ENCODE measurements at places on chromosomes 6 and 20.

DNA sequence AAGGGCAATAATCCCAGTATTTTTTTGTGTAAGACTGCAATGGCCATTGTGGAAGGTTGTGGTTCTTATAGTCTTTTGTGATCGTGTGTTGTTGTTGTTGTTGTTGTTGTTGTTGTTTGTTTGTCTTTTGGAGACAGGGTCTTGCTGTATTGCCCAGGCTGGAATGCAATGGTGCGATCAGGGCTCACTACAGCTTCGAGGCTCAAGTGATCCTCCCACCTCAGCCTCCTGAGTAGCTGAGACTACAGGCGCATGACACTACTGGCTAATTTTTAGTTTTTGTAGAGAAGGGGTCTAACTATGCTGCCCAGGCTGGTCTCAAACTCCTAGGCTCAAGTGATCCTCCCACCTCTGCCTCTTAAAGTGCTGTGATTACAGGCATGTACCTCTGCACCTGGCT is 3.5 kb upstream of the GSTA4 start:
- H3K4me1 ChIP-seq = no peaks in the 10 kb centered on the region
- H3K4me3 ChIP-seq = no peak overlapping the region
- H3K27ac ChIP-seq = no peak overlapping the region
- H3K36me3 ChIP-seq = no peaks in the 10 kb centered on the region
- no peaks in the 10 kb centered on the region for H3K27me3 ChIP-seq

DNA sequence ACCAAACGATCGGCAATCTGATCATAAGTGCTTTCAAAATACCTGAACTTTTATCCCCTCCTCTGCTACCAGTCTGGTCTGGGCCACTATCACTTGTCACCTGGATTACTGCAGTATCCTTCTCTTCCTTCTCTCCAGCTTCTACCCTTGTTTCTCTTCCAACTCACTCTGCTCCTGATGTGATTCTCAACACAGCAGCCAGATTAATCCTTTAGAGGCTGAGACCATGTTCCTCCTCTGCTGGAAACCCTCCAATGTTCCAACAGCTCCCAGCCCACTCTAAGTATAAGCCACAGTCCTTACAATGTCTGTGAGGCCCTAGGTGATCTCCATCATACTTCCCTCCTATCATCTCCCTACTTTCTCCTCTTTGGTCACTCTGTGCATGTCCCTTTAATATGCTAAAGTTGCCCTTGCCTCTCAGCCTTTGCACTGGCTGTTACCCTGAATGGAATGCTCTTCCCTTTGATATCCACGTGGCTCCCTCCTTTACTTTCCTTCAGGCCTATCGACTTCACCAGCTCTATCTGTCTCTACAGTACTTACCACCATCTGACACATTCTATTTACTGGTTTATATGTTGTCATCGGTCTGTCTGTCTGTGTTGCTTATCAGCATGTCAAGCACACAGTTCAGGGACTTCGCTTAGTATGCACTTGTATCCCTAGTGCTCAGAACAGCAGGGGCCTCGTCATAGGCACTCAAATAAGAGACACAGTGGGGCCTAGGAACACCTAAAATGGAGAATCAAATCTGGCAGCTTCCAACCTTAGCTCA is 35.0 kb upstream of the RNF24 start:
- DNase-seq = no peak
- H3K36me3 ChIP-seq = no peaks in the 10 kb centered on the region
- no peak overlapping the region for H3K4me3 ChIP-seq
- H3K27me3 ChIP-seq = no peaks in the 10 kb centered on the region

DNA sequence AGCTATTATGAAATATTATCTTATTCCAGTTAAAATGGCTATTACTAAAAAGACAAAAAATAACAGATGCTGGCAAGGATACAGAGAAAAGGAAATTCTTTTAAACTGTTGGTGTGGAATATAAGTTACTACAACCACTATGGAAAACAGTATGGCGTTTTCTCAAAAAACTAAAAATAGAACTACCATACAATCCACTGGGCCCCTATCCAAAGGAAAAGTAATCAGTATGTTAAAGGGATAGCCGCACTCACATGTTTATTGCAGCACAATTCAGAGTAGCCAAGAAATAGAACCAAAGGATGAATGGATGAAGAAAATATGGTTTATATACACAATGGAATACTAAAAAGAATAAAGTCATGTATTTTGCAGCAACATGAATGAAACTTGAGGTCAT is 303.8 kb upstream of the ECI2 start:
- H3K27ac ChIP-seq = no peak overlapping the region
- H3K27me3 ChIP-seq = no peaks in the 10 kb centered on the region
- H3K4me3 ChIP-seq = no peak overlapping the region
- no peak for DNase-seq
- H3K36me3 ChIP-seq = no peaks in the 10 kb centered on the region

GRCh38 chr6:168576388-168576787 is 135.4 kb downstream of the SMOC2 start:
- no peak for DNase-seq
- H3K36me3 ChIP-seq = no peaks in the 10 kb centered on the region
- H3K4me1 ChIP-seq = no peaks in the 10 kb centered on the region
- H3K27me3 ChIP-seq = no peaks in the 10 kb centered on the region
- no peak overlapping the region for H3K4me3 ChIP-seq

GRCh38 chr20:6768228-6769140 is 998 bp downstream of the BMP2 start:
- no peaks in the 10 kb centered on the region for H3K27me3 ChIP-seq
- peaks cover 21% of the 10 kb centered on the region for H3K4me1 ChIP-seq
- peak overlapping the region; percentile 53 for H3K27ac ChIP-seq
- DNase-seq = peak; percentile 46

DNA sequence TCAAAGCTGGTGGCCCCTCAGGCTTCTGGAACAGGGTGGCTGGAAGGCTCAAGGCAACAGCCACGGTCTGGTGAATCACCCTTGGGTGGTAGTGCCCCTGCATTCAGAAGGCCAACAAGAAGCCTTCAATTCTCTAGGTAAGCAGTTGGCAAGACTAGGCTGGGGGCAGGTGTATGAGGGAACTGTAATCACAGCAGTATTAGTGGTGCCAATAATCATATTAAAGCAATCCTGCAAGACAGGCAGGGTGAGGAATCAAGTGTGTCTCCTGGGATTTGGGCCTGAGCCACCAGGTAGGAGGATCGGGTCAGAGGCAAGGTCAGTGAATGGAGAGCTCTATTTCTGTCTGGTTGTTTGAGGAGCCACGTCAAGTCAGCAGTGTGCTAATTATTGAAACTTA is 24.9 kb upstream of the SCUBE3 start:
- no peak overlapping the region for H3K27ac ChIP-seq
- DNase-seq = no peak
- H3K4me1 ChIP-seq = peaks cover 20% of the 10 kb centered on the region
- no peaks in the 10 kb centered on the region for H3K36me3 ChIP-seq

DNA sequence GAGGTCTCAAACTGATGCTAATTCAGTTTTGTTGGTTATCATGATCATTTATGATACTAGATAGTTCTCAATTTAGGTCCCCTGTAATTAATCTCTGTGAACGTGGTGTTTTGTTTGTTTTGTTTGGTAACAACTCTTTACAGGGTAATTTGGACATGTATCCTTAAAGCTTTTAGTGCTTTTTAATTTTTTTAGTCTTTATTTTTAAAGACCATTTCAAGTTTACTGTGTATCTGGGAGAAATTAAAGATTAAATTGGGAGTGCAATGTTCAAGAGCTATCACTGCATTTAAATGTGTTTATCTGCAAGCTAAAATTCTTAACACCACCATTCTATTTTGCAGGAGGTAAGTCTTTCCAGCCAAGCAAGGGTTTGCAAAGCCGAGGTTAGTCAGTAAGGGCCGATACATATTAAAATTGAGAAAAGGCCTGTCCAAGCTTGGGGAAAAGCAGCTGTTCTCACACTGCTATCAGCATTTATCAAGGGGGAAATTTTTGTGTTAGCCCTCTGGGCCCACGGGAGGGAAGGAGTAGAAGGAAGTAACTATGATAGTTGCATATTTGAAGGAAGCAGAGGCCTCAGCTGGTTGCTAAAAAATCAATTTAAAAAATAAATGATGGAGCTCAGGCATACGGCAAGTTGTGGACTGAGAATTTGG is 59.3 kb upstream of the ZNF217 start:
- H3K27ac ChIP-seq = peak overlapping the region; percentile 40
- no peaks in the 10 kb centered on the region for H3K36me3 ChIP-seq
- DNase-seq = no peak
- no peaks in the 10 kb centered on the region for H3K27me3 ChIP-seq

GRCh38 chr6:50056242-50056641 is 6.5 kb upstream of the DEFB112 start:
- H3K4me1 ChIP-seq = no peaks in the 10 kb centered on the region
- H3K4me3 ChIP-seq = no peak overlapping the region
- H3K27ac ChIP-seq = no peak overlapping the region
- H3K27me3 ChIP-seq = no peaks in the 10 kb centered on the region

DNA sequence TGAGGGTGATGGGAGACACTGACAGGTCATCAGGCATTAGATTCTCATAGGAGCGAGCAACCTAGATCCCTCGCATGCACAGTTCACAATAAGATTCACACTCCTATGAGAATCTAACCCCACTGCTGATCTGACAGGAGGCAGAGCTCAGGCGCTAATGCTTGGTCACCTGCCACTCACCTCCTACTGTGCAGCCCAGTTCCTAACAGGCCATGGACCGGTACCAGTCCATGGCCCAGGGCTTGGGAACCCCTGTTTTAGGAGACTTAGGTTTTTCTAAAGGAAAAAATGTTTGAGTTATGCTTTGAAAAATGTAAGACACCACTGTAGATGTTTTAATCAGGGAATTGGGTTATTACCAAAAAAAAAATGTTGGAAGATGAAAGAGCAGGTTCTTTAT is 6.7 kb downstream of the HLA-E start:
- H3K36me3 ChIP-seq = peaks cover 3% of the 10 kb centered on the region
- no peak overlapping the region for H3K4me3 ChIP-seq
- no peak for DNase-seq

DNA sequence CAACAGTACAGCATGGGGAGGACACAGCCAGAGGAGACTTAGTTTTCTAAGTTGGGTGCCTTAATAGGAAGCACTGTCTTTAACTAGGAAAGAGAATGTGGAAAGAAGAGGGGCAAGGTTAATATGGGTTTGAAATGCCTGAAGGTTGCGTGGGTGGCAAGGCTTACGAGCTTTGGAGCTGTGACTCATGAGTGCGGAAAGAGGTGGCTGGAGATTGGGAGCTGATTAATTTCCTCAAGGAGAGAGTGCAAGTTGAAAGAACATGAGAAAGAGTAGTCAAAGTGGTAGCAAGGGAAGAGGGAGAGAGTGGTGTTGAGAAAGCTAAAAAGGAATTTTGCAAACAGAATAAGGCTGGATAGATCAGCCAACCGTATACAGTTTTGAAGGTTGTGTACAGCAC is 315.1 kb upstream of the PRND start:
- H3K27ac ChIP-seq = no peak overlapping the region
- no peak overlapping the region for H3K4me3 ChIP-seq
- H3K36me3 ChIP-seq = no peaks in the 10 kb centered on the region

DNA sequence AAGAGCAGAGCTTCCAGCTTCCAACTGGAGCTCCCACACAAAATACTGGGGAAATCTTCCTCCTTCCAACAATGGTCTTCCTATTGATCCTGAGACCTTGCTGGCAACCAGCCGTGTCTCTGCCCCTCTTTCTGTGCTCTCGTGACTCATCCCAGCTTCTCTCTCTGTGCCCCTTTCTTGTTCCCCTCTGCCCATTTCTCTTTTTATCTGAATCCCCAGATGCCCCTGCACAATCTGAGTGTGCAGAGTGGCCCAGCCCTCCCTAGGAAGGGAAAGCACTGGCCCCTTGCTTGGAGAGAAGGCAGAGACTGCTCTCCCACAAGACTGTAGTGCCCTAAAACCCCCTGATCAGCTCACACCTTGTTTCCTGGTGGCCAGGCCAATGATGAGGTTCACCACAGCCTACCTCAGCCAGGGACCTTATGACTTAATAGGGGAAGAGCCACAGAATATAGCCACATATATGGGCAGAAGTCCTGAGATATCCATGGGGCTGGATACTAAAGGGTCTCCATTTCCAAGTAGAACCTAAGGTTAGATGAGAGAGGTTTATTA is 23.1 kb upstream of the MAS1L start:
- H3K27me3 ChIP-seq = no peaks in the 10 kb centered on the region
- no peak overlapping the region for H3K27ac ChIP-seq
- H3K4me3 ChIP-seq = no peak overlapping the region
- no peak for DNase-seq

GRCh38 chr20:57205606-57206219 is 60.7 kb downstream of the BMP7 start:
- DNase-seq = no peak
- H3K4me3 ChIP-seq = no peak overlapping the region

- H3K27me3 ChIP-seq = no peaks in the 10 kb centered on the region
- no peak overlapping the region for H3K27ac ChIP-seq
- H3K4me3 ChIP-seq = no peak overlapping the region
- no peaks in the 10 kb centered on the region for H3K4me1 ChIP-seq
- peak; percentile 40 for DNase-seq
- peaks cover 5% of the 10 kb centered on the region for H3K36me3 ChIP-seq
These were observed 12.2 kb downstream of the TGIF2 start for GRCh38 chr20:36585410-36586125.

GRCh38 chr20:43904827-43905177 is 9.8 kb upstream of the TOX2 start:
- no peak overlapping the region for H3K4me3 ChIP-seq
- no peak overlapping the region for H3K27ac ChIP-seq
- no peaks in the 10 kb centered on the region for H3K27me3 ChIP-seq
- no peaks in the 10 kb centered on the region for H3K36me3 ChIP-seq

DNA sequence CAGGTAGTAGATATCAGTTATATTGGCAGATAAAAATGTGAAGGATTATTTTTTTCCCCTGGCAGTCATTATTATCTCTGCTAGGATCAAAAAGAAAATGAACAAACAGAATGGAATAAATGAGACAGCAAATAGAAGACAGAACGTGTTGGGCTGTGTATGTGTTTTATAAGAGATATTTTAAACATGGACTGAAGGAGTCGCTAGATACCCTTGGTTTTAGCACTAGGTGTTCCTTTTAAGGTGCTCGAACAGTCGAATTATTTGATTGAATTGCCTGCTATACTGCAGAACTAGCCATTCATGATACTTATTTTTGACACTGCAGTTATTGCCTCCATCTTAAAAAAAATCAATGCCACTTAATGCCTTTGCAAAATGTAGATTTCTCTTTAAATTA is 3.7 kb downstream of the GRIK2 start:
- H3K36me3 ChIP-seq = no peaks in the 10 kb centered on the region
- H3K4me3 ChIP-seq = no peak overlapping the region
- H3K27me3 ChIP-seq = no peaks in the 10 kb centered on the region
- no peak overlapping the region for H3K27ac ChIP-seq
